Uterus (tissue), 4 donors: ENCODE measurements at places on chromosomes 1 and 21.

DNA sequence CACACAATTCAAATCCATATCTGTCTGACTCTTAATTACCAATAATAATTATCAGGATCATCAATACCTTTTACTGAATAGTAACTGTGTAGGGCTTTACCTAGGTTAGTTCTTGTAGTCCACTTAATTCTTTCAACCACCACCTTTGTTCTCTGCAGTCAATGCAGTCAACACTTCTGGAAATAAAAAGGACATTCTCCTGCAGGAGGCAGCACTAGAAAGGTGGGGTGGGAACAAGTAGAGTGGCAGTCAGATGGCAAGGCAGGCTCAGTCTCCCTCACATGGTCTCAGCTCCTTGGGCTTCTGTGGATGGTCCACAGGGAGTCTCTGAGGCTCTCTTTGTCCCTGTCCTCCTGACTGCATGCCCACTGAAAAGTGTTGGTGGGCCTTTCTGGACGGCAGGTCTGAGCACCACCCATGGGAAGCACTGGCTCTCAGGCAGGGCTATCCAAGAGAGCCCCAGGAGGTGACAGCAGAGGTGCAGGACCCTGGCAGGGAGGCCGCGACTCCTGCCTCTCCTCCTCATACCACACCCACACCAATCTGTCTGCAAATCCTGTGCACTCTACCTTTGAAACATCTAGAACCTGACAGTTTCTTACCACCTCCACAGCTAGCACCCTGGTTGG, 237.3 kb downstream of the FOXD2 start:
- no peak for DNase-seq

DNA sequence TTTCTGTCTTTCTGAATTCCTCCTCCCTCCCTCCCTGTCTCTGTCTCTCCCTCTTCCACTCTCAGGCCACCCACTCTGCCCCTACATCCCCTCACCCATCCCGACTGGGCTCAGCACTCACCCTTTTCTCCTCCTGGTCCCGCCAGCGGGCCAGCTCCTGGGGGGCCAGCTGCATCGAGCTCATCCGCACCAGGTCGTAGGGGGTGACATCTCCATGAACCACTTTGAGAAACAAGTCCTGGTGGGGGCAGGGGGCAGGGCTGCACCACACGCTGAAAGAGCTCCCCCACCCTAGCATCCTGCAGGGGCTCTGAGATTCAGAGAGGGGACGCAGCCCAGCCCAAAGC, 17.8 kb downstream of the SPOCD1 start:
- DNase-seq, result no peak

DNA sequence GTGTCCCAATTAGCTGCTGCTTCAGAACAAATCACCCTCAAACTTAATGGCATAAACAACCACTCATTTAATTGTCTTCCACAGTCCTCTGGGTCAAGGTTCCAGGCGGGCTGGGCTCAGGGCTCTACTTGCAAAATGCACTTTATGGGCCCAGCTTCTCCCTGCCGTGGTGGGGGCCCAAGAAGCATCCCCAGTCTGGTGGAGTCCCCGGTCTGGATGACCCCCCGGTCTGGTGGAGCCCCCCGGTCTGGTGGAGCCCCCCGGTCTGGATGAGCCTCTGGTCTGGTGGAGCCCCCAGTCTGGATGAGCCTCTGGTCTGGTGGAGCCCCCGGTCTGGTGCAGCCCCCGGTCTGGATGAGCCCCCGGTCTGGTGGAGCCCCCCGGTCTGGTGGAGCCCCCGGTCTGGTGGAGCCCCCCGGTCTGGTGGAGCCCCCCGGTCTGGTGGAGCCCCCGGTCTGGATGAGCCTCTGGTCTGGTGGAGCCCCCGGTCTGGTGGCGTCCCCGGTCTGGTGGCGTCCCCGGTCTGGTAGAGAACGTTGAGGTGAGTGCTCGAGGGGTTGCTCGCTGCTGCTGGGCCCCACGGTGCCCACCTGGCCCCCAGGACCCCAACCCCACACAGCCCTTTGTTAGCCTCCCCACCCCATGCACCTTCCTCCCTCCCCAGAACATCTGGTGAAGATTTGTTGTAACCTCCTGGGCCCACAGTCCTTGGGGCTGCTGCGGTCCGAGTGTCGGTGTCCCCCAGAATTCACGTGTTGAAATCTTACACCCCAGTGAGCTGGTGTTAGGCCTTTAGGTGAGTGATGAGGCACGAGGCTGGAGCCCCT, 33.8 kb downstream of the POFUT2 start:
- DNase-seq, result no peak

DNA sequence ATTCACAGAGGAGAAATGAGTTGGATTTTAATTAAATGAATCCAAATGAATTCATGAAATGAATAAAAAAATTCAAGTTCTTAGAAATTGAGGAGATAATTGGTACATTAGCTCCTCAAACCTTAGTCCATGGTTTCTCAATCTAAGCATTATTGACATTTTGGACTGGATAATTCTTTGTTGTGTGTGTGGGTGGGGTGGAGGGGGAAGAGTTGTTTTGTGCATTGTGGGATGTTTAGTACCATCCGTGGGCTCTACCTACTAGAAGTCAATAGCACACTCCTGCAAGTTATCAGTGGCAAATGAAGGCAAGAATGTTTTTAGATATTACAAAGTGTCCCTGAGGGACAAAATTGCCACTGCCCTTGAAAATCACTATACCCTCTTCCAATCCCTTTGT, 431.9 kb downstream of the PLPP3 start:
- no peak for DNase-seq

- no peak for DNase-seq
These were observed 3.1 kb downstream of the PRUNE1 start for GRCh38 chr1:151011154-151011850.

- no peak for DNase-seq
These were observed 215.3 kb downstream of the BRINP2 start for GRCh38 chr1:177385760-177386698.

DNA sequence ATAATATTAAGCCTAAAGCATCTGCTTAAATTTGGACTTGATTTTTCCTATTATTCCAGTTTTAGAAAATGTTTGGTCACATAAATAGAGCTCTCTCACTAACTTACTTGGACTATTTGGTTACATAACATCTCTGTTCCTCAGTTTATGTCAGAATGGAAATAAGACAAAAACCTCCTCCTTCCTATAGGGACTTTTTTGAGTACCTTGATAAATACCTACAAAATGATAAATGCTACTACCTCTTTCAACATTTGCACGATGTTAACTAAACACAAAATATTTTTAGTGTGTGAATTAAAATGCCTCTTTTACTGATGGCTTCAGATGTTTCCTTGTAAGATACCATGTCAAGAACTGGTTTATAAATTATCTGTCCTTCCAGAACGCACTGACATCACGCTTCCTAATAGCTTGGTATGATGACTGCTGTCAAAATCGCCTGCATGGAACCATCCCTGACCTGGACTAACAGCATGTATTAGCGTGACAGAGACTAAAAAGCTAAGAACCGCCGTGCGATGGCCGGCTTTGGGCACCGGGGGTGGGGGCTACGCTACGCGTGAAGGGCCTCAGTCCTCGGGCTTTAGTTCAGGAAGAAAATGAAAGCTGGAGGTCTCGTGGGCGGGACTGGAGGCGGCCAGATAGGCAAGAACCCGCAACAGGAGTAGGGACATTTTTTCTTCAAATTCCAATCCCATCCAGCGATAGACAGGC, 133.2 kb upstream of the BARHL2 start:
- DNase-seq, result peak; percentile 21

DNA sequence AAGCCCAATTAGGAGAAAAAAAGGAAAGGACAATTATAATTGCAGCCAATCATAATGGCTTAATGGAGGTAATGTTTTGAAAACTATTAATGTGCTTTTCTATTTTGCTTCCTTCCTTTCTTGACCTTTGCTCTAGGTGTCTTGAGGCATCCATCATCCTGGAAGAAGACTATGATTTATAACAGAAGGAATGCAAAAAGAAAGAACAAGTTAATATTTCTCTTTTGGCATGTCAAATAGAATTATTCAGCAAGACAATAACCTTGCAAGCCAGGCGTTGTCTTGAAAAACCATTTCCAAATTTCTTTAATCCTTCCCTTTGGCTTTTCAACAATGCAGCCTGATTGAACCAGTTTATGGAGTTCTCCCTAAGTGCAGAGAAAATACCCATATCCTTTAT, 107.7 kb upstream of the USP24 start:
- no peak for DNase-seq

- DNase-seq, result no peak
These were observed 148.7 kb downstream of the HHAT start for GRCh38 chr1:210477328-210477924.
